ENCODE measurements at places on chromosomes 2 and 18.

DNA sequence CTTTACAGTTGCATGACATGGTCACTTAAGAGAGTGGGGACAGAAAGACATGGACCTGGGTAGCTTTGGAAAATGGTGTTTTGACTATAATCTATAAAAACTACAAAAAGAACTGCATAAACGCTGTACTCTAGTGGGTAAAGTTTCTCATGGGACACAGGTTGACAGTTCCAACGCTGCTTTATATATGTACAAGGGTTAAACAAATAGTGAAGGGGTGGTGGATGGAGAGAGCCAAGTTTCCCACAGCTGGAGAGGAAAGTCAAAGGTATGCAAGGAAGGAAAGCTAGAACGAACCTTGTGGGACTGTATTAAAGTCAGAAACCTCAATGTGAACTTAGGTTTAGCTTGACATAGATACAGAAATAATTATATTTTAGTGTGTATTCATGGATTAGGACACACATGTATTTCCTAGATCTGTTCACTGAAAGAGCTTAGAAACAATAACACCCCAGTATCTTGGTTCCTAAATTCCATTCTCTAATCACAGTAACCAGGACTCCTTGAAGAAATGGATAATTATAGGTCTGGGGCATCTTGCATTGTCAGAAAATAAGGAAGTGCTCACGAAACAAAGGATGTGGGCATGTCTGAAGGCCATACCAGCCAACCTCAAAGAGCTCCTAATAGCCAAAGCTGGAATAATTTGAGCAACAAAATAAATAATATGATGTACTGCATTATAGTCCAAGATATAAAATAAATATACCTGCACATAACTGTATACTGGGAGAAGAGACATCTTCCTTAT, 28.8 kb downstream of the TANC1 start:
- no peak for DNase-seq

DNA sequence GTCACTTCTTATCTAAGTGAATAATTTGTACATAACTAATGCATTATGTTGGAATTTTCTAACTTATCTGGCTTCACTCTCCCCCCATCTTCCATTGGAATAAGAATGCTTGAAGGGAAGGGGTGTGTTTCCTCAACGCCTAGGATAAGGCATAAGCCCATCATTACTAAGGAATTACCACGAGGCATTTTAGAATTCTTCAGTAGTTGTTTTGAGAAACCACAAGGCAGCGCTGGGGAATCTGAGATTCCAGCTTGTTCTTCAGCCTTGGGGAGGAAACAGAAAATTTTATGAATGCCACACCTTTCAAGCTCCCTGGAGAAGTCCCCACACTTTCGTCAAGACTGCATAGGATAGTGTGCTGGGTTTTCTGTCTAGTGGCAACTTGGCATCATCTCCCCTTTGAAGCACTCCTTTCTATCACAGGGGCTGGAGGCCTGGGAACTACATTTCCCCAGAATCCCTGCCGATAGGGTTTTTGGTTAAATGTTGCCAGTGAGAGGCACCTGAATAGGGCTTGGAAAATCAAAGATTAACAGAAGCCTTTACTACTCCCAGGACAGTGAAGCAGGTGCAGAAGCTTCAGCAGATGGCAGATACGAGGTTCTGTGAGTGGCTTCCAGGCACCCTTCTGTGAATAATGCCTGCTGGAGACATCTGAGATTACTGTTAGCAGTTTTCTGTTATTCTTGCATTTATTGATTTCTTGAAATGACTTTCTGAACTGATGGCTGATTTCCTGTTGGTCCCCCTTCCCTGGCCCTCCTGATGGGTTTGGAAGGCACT, 192.7 kb upstream of the REV1 start:
- DNase-seq, result no peak

- no peak for DNase-seq
Measured at GRCh38 chr2:237143118-237143517, 57.4 kb downstream of the COPS8 start.

GRCh38 chr2:30149513-30149912, 2.7 kb downstream of the YPEL5 start:
- DNase-seq, result no peak

DNA sequence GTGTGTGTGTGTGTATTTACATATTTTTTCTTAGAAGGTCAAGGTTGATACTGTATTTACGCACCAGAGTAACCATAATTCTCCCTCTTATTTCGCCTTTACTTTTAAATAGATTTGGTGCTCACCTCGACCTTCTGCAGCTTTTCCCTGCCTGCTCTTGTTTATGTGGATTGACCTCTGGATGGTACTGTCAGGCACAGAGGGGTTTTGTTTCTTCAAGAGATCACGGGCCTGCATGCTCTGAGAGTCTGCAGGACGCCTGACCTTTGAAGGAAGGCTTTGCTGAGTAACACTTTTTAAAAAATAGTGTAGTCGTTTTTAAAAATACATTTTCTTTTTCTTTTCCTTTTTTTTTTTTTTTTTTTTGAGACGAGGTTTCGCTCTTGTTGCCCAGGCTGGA, 18.1 kb upstream of the EFHD1 start:
- DNase-seq, result no peak

- DNase-seq, result no peak
Measured at GRCh38 chr2:103004426-103004942, 242.7 kb downstream of the TMEM182 start.

- no peak for DNase-seq
Measured at GRCh38 chr18:56615738-56616520, 22.5 kb downstream of the TXNL1 start.

DNA sequence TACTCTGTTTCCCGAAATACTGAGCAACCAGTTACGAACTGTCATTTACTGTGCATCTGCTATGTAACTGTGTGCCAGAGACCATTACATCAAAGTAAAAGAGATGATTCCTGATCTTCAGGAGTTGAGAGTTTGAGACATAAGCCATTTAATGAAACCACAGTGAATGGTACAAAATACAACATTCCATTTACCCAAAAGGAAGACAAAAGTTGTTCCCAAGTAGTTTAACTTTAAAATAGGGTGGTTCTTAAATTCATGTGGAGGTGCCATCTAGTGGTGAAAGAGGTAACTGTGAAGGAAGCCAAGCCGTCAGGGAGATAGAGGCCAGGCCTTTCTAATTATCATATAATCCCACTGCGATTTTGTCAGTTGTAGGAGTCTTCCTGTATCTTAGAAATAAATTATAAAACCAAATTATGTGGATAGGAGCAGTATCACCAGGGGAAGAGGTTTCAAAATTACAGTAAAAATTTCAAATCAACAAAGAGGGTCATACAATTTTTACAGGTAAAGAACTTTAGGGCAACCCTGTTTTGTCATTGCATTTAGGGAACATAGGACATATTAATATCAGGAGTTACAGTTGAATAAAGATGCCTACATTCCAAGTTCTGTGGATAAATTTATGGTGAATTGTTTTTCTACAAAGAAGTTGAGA, 67.7 kb downstream of the EPAS1 start:
- peak; percentile 58 for DNase-seq

- DNase-seq, result no peak
Measured at GRCh38 chr2:80292474-80292873, 12.1 kb downstream of the LRRTM1 start.

DNA sequence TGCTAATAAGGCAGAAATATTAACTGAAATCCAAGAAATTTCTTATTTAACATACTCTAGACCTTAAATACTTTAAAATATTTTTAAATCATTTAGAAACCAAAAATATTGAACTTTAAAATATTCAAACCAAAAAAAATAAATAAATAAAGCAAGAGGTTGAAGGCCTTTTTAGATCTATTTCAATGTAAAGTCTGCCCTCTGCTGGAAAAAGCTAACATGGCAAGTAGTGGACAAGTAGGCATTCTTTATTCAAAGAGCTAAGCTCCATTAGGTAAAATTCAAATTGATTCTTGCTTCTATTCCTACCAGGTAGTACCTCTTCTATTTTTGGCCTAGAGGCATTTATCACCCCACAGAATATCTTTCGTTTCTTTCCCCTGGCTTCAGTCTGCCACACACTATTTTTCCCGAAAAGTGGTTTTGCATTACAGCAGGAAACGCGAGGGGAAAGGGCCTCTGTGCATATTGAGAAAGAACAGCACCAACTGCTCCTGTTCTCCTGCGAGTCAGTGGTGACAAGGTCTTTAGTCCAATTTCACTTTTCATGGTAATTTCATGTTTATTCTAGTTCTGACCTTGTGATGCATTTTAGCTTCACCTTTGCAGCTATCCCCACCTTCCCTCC, 20.4 kb downstream of the IFIH1 start:
- no peak for DNase-seq

GRCh38 chr2:32264422-32265105, at the start of gene NLRC4:
NLRC4 (minus strand) TSS chr2:32264886; CDS start chr2:32256775, 8,111 bp downstream.
- DNase-seq, result peak; percentile 68

DNA sequence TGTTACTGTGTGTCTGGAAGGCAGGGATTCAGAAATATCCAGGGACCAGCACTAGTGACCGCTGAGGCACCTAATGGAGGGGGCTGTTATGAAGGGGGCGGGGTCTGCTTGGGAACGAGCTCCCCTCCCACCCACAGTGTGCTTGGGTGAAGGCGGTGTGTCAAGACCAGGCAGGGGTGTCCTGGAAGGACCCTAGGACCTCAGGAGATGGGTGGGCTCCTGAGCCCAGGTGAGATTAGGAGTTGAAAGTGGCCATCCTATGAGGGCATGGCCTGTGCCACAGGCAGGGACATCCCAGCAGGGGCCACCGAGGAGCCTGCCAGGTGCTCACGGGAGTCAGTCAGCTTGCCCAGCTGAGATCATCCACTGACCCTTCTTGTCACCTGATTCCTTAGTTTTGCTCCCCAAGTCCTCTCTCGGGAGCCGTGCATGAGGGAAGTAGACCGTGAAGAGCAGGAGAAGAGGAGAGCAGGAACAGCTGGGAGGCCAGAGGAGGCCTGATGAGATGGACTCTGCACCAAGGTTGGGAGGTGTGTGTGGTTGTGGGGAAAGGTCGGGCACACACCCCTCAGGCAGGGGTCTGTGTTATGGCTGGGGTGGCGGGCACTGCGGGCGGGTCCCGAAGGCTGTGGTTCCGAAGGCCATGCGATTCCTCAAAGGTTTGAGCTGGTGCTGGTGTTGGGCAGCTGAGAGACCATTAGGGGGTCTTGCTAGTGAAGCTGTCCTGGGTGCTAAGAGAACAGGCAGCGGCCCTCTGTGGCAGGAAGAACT, 180.9 kb upstream of the HS6ST1 start:
- no peak for DNase-seq

DNA sequence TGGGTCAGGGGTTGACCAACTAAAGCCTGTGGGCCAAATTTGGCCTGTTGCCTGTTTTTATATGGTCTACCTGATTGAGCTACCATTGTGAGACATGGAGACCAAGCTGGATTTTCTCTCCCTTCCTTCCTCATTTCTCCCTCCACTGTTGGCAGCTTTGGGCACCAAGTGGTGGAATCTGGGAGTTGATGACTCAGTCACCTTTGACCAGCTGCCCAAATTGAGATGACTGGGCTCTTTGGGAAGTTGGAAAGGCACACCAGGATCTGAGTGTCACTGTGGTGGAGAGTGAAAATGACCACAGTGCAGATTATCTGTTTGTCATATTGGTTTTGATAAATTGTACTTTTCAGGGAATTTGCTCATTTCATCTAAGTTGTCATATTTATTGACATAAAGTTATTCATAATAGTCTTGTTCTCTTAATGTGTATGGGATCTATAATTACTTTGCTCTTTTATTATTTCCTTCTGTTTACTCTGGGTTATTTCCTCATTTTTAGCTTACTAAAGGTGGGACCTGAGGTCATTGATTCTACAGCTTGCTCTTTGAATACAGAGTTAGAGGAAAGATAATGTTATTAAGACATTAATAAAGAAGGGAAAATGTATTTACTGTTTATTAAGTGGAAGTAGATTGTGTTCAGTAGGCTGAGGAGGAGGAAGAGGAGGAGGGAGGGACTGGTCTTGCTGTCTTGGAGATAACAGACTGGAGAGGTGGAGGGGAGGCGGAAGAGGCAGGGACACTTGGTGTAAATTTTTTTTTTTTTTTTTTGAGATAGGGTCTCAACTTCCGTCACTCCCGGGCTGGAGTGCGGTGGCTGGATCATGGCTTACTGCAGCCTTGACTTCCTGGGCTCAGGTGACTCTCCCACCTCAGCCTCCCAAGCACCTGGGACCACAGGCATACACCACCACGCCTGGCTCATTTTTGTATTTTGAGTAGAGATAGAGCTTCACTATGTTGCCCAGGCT, 31.8 kb downstream of the AGFG1 start:
- DNase-seq, result no peak

GRCh38 chr2:160876029-160876428, 284.2 kb upstream of the TANK start:
- DNase-seq, result no peak

- no peak for DNase-seq
Measured at GRCh38 chr2:112876257-112876970, 34.6 kb upstream of the IL37 start.

GRCh38 chr2:173307293-173307692, 47.4 kb upstream of the CDCA7 start:
- peak; percentile 42 for DNase-seq

Measured in GM20000 (cell line).